H7 (cell line): ENCODE measurements at places on chromosomes 4 and X.

- no peak for DNase-seq
These were observed 106.4 kb upstream of the RPS6KA3 start for GRCh38 chrX:20373063-20373462.

GRCh38 chrX:67100031-67100884 lies 443.6 kb upstream of the AR start:
- DNase-seq = no peak

DNA sequence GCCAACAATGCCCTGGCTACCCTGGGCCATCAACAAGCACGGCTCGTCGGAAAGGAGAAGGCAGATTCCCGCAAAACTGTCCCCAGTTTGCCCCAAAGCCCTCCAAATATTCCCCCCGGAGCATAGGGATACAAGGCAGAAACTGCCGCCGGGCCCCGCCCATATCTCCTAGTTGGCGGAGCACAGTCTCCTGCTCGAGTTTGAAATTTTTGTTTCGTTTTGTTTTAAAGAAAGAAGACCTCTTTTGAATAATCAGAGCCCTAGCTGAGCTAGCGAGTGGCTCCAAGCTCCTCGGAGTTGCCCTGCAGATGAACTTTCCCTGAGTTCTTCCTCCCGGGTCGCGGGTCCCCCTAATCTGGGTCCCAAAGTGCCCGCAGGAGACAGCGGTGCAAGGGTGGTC lies 138.1 kb upstream of the ZIC3 start:
- peak; percentile 74 for DNase-seq

- no peak for DNase-seq
These were observed 283.8 kb upstream of the ARSJ start for GRCh38 chr4:114263233-114263632.

- DNase-seq = no peak
These were observed 17.0 kb downstream of the GPAT3 start for GRCh38 chr4:83552924-83553323.

DNA sequence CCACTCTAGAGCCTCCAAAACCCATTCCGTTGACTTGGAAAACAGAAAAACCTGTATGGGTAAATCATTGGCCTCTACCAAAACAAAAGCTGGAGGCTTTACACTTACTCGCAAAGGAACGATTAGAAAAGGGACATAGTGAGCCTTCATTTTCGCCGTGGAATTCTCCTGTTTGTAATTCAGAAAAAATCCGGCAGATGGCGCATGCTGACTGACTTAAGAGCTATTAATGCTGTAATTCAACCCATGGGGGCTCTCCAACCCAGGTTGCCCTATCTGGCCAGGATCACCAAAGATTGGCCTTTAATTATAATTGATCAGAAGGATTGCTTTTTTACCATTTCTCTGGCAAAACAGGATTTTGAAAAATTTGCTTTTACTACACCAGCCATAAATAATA lies 60.8 kb downstream of the ZNF732 start:
- peak; percentile 15 for DNase-seq

DNA sequence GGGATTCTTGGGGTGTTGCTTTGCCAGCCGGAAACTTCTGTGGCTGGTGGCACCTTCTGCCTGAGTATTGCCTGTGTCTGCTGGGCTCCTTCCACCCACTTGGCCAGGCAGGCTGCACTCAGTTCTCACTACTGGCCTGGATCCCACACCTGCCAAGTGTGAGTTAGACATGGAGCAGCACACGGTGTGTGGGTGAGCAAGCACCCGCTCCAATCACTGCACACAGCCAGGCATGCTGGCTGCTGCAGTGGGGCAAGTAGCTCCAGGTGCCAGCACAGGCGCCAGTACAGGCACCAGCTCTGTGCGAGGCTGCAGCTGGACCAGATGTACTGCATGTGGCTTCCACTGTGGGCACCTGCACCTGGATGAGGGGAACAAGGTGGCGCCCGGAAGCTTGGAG lies 23.9 kb downstream of the DCUN1D4 start:
- no peak for DNase-seq

DNA sequence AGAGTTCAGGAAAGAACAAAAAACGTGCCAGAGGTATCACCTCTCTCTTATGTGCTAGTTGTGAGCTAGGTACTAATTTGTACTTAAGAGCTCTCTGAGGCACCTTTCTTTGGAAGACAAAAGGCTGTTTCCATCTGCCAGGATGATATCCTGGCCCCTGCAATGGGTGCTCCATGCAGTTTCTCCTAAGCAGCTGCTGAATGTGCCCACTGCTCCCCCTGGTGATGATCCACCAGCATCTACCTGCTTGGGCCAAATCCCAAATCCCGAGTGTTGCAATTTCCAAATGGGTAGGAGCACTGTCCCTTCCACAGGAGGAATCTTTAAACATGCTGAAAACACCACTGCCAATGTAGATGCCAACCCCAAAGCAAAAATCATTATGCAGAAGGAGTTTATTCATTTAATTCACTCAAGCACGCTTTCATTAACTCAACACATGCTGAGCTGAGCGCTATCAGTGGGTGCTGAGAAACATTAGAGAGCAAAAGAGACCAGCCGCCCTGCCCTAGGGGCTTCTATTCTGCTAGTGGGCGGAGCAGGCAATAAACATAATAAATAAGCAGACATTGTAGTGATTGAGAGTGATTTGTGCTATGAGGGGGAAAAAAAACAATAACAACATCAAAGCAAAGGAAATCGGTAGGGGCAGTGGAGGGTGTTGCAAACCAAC lies 69.6 kb upstream of the C4orf50 start:
- DNase-seq = peak; percentile 80

- no peak for DNase-seq
These were observed 134.4 kb downstream of the DDX53 start for GRCh38 chrX:23134136-23134535.

GRCh38 chr4:112327965-112328733 lies 31.0 kb downstream of the ALPK1 start:
- DNase-seq = peak; percentile 30

DNA sequence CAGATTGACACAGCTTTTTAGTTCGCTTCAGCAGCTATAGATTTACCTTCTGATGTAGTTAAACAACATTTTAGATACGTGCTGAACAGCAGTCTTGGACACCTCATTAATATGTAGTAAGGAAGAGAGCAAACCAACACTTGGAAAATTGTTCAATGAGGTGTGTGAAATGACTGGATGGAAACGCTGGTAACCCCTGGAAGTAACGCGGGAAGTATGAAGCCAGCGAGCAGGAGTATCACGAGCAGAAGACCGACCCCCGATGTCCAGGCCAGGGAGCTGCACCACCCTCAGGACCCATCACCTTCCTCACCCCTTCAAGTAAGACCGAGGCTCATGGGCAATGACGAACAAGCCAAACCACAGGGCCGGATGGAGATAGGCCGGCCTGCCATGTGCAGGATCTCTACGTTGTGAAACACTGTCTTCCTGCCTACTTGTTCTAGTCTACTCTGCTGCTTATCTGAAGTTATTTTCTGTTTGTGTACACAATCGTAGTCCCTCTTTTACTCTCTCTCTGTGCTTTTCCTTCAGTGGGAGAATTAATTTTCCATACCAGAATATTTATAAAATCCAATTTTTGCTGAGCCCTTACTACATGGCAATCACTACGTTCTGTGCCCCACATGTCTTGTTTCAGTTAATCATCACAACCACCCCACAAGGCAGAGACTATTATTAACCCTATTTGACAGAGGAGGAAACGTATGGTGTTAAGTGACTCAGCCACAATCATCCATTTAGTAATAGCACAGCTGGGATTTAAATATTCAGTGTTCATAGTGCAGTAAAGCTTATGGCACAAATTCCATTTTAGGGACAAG lies 221.7 kb downstream of the APBB2 start:
- no peak for DNase-seq

DNA sequence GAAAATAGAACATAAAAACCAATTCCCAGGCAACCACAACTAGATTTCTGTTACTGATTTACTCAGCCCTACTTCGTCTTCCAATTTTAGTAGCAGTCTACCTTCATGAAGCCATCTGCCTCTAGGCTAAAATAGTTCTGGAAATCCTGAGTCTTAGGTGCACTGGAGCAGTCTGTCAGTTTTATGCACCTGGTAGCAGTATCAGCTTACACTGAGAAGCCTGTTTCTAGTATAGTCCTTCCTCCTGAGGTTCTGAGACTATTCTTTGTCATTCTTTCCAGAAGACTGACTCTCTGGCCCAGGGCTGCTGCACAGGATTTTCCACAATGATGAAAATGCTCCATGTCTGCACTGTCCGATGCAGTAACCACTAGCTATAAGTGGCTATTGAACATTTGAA lies 16.9 kb upstream of the HPRT1 start:
- no peak for DNase-seq

GRCh38 chrX:49228185-49228584 lies 5.0 kb downstream of the CACNA1F start:
- no peak for DNase-seq

DNA sequence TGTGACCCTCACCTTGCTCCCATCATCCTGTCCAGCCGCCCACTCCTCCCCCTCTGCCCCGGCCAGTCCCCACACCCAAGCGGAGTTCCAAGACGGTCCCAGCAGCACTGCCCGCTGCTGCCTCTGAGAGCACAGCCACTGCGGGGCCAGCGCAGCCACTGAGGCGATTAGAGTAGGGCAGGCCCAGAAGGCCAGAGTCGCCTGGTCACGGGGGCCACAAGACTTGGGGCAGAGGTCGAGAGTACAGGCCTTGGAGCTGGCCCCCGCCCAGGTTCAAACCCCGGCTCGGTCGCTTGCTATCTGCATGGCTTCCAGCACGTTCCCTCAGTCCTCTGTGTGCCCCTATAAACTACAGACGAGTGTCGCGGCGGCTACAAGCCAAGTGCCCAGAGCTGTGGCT lies 53.2 kb upstream of the ADRA2C start:
- DNase-seq = no peak

DNA sequence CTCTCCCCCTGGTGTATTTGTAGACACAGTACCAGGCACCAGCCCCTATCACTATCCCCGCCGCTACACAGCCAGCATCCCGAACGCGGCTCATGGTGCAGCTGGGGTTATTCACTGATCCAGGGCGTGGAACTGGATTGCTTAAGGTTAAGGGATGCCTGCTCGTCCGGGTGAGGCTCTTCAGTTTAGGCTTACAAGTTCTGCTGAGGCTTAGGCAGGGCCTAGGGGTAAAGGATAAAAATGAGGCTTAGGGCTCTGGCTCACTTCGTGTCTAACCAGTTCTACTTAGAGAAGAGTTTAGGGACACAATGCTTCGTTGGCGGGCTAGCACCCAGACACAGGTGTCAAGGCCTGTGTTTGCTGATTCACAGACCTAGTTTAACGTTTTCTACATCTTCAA lies 2.2 kb downstream of the ARMCX2 start:
- no peak for DNase-seq

GRCh38 chr4:107122736-107123135 lies 86.6 kb upstream of the DKK2 start:
- no peak for DNase-seq

GRCh38 chr4:113106108-113106507 lies 56.7 kb downstream of the ANK2 start:
- DNase-seq = no peak

DNA sequence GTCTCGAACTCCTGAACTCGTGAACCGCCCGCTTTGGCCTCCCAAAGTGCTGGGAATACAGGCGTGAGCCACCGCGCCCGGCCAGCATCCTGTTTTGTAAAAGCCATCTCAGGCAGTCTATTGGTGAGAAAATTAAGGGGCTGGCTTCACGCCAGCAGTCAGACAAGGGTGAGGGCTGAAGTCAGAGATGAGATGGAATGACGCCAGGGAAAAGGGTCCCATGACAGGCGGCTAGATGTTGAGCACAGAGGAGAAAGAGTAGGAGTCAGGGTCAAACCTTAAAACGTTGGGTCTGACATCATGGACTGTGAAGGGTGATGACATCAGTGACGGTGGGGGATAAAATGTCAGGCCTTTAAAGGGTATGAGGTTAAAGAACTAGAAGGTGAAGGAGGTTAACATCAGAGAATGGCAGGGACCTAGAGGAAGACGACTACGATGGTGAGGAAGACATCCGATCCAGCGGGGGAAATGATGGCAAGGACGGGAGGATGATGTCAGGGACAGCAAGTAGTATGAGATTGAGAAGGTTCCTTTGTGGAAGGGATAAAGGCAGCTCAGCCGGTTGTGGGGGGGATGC lies 504 bp upstream of the RBM3 start:
- no peak for DNase-seq

- DNase-seq = no peak
These were observed 1.2 kb downstream of the MSMO1 start for GRCh38 chr4:165328708-165329107.
